ENCODE measurements at places on chromosomes 5 and 9. TPM values are rescaled to one million over a fixed set of nuclear protein-coding genes. Genes with fewer than 3 reads are reported as not detected.

- H3K4me3 ChIP-seq: no peak overlapping the region
- no peak overlapping the region for H3K27ac ChIP-seq
- no peak for DNase-seq
- peaks cover 53% of the 10 kb centered on the region for H3K27me3 ChIP-seq
- H3K4me1 ChIP-seq: peaks cover 30% of the 10 kb centered on the region
These were observed 96.3 kb downstream of the ZNF608 start for GRCh38 chr5:124650147-124650561.

DNA sequence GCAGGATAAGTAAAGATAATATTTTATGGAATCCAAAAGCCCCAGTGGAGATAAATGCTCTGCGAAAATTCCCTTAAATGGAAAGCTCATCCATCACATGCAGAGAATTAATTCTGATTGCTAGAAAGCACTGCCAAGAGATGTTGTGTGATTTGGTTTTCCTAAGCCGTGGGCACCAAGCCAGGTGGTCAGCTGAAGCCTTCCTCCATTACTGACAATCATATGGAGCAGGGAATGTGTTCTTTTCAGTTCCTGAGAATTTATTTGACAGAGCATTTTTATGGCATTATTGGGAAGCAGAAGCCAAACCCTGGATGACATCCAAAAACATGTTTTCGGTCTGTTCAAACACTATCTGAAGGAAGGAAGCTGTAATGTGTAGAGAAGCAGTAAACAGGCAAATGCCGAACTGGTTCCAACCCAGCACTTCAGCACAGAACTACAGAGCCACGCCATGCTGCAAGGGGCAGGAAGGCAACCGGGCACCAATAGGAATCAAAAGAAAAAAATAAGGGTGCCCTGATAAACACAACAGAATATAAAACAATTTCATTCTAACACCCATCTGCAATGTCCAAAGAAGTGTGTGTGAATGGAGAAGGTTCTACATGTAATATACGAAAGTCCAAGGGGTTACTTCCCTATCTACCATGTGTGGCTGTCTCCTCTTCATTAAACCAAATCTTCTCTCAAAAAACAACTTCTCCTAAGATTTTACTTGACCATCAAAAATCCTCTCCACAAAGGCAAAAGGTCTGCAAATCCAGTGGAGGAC, 12.3 kb downstream of the ARSB start:
- DNase-seq: no peak
- H3K36me3 ChIP-seq: no peaks in the 10 kb centered on the region
- no peaks in the 10 kb centered on the region for H3K27me3 ChIP-seq
- no peaks in the 10 kb centered on the region for H3K4me1 ChIP-seq

- DNase-seq: no peak
- H3K4me3 ChIP-seq: peak overlapping the region; percentile 57
- H3K4me1 ChIP-seq: peaks cover 34% of the 10 kb centered on the region
- H3K27ac ChIP-seq: no peak overlapping the region
These were observed 1.9 kb upstream of the FST start for GRCh38 chr5:53478411-53479044.

GRCh38 chr5:72721844-72722243, 94.6 kb upstream of the TNPO1 start:
- no peak for DNase-seq
- H3K36me3 ChIP-seq: no peaks in the 10 kb centered on the region
- no peak overlapping the region for H3K4me3 ChIP-seq
- no peaks in the 10 kb centered on the region for H3K27me3 ChIP-seq
- no peak overlapping the region for H3K27ac ChIP-seq

DNA sequence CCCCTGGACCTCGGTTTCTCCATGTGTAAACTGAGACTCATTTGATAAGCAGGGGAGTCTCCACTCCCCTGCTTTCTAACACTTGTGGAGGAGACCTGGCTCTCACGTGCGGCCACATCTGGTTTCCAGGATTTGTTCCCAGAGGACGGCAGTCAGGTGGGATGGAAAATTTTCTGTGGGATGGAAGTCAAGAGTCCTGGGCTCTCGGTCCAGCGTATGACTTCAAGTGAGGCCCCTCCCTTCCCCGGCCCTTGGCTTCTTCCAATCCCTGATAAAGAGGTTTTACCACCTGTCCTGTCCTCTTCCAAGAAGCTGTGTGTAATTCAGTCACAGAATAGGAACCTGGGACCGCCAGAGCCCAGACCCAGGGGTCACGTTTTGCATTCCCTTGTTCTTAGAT, 35.0 kb downstream of the TMOD1 start:
- H3K36me3 ChIP-seq: no peaks in the 10 kb centered on the region
- no peak overlapping the region for H3K27ac ChIP-seq
- no peak overlapping the region for H3K4me3 ChIP-seq
- H3K27me3 ChIP-seq: peaks cover 5% of the 10 kb centered on the region
- no peaks in the 10 kb centered on the region for H3K4me1 ChIP-seq
- DNase-seq: no peak

DNA sequence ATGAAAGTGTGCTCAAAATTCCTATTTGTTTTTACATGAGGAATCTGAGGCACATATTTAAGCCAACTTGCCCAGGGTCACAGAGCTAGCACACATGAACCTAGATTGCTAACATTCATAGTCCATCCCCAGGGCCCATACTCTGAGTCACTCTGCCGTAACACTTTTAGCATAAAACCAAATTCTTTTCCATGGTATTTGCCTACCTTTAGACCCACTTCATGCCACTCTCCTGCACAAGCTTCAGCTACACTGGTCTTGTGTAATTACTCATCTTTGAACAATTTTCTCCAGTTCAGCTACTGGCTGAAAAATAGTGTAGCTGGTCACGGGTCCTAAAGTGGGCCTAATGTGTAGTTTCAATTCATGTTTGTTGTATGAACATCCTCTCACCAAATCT, 200.7 kb downstream of the SLC12A2 start:
- H3K4me3 ChIP-seq: no peak overlapping the region
- H3K36me3 ChIP-seq: no peaks in the 10 kb centered on the region
- no peak overlapping the region for H3K27ac ChIP-seq
- no peak for DNase-seq
- no peaks in the 10 kb centered on the region for H3K4me1 ChIP-seq

DNA sequence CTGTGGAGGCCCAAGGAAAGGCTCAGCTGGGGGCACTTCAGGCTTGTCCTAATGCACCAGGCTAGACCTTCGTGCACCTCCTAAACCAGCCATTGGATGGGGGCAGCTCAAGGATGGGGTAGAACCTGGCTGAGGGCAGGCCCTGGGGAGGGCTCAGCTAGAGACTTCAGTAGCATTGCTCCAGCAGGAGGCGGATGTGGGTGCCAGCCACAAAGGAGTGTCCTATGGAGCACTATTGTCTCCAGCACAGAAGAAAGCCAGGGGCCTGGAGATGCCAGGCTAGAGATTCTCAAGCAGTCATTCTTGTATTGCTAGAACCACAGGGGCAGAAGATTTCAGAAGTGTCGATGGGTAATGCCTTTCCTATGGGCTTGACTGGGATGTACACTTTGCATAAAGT, 131.8 kb downstream of the SYK start:
- DNase-seq: no peak
- H3K4me1 ChIP-seq: no peaks in the 10 kb centered on the region
- no peaks in the 10 kb centered on the region for H3K36me3 ChIP-seq
- no peak overlapping the region for H3K27ac ChIP-seq
- no peak overlapping the region for H3K4me3 ChIP-seq

GRCh38 chr5:119453040-119453373, 710 bp downstream of the HSD17B4 start:
- peaks cover 11% of the 10 kb centered on the region for H3K4me1 ChIP-seq
- no peak for DNase-seq
- H3K4me3 ChIP-seq: peak overlapping the region; percentile 91
- H3K27ac ChIP-seq: peak overlapping the region; percentile 73
- peaks cover 7% of the 10 kb centered on the region for H3K27me3 ChIP-seq

DNA sequence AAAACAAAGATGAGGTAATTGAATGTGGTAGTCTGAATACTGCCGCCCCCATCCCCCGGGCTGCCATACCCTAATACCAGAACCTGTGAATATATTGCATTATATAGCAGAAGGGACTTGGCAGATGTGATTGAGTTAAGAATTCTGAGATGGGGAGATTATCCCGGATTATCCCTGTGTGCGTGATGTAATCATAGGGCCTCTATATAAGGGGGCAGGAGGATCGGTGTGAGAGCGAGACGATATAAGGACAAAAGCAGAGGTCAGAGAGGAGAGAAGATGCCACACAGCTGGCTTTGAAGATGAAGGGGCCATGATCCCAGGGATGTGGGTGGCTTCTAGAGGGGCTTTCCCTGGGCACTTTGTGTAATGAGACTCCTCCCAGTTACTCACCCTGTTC, 101.7 kb upstream of the TLE1 start:
- H3K4me3 ChIP-seq: no peak overlapping the region
- no peaks in the 10 kb centered on the region for H3K4me1 ChIP-seq
- H3K36me3 ChIP-seq: no peaks in the 10 kb centered on the region
- no peak overlapping the region for H3K27ac ChIP-seq
- no peaks in the 10 kb centered on the region for H3K27me3 ChIP-seq

- H3K4me1 ChIP-seq: peaks cover 8% of the 10 kb centered on the region
- no peak for DNase-seq
- no peaks in the 10 kb centered on the region for H3K27me3 ChIP-seq
- no peaks in the 10 kb centered on the region for H3K36me3 ChIP-seq
- no peak overlapping the region for H3K4me3 ChIP-seq
These were observed 3.5 kb upstream of the SNX30 start for GRCh38 chr9:112747094-112747493.

GRCh38 chr9:110842169-110842568, 173.6 kb downstream of the MUSK start:
- no peaks in the 10 kb centered on the region for H3K36me3 ChIP-seq
- DNase-seq: no peak
- no peak overlapping the region for H3K27ac ChIP-seq
- H3K4me1 ChIP-seq: no peaks in the 10 kb centered on the region
- H3K4me3 ChIP-seq: no peak overlapping the region

DNA sequence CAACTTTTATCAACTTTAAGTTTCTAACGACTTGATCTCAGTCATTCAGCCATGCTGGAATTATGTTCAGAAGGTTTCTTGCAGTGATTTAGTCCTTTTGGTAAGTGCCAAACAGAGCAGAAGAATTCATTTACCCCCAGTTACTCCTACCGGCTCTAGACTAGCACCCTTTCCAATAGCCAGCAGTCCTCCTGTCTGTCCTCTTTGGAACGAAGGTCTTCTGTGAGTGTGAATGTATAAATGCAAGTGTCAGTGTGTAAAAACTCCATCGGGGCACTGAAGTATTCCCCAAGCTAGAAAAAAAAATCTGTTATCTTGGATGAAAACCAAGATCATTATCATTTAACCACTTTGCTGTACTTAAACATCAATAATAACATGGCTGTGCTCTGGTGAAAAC, 64.4 kb downstream of the GLIS3 start:
- no peaks in the 10 kb centered on the region for H3K27me3 ChIP-seq
- H3K36me3 ChIP-seq: no peaks in the 10 kb centered on the region
- no peak overlapping the region for H3K27ac ChIP-seq
- DNase-seq: no peak
- no peaks in the 10 kb centered on the region for H3K4me1 ChIP-seq

DNA sequence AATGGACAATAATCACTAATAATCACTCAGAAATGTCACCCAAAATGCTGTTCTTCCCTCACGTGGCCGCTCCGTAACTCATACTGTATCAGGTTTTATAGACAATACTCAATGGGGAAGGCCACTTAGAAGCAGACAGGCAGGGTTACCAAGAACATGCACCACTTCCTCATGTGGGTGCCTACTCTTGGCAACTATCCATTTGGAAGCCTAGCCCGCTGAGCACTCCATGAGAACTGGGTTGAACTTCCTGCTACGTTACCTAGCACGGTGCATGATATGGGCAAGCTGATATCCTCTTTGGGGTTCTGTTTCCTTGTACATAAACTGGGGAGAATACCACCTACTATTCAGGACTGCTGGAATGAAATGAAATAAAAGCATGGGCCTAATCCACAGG, 14.3 kb downstream of the DAP start:
- H3K27me3 ChIP-seq: no peaks in the 10 kb centered on the region
- no peak overlapping the region for H3K27ac ChIP-seq
- H3K4me1 ChIP-seq: no peaks in the 10 kb centered on the region
- no peak overlapping the region for H3K4me3 ChIP-seq
- no peak for DNase-seq

DNA sequence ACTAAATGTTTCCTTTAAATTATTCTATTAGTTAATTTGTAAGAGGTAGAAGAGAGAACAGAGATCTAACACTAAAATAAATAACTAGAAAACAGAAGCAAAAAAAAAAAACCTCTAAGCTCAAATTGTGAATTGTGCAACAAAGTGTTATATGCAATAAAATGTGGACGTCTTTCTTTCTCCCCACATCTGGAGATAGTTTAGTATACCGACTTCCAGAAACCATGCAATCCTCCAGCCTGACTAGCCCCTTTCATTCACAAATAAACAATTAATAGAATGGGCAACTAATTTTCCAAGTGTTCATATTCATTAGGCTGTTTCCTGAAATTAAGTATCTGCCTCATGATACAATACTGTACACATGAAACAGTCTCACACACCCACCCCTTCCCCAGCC, 258.5 kb downstream of the BNC2 start:
- no peaks in the 10 kb centered on the region for H3K4me1 ChIP-seq
- no peak overlapping the region for H3K4me3 ChIP-seq

- no peaks in the 10 kb centered on the region for H3K27me3 ChIP-seq
- H3K36me3 ChIP-seq: peaks cover 4% of the 10 kb centered on the region
- DNase-seq: no peak
- H3K4me3 ChIP-seq: no peak overlapping the region
- H3K27ac ChIP-seq: no peak overlapping the region
- H3K4me1 ChIP-seq: no peaks in the 10 kb centered on the region
These were observed 157.9 kb downstream of the KDM4C start for GRCh38 chr9:6915635-6916034.

DNA sequence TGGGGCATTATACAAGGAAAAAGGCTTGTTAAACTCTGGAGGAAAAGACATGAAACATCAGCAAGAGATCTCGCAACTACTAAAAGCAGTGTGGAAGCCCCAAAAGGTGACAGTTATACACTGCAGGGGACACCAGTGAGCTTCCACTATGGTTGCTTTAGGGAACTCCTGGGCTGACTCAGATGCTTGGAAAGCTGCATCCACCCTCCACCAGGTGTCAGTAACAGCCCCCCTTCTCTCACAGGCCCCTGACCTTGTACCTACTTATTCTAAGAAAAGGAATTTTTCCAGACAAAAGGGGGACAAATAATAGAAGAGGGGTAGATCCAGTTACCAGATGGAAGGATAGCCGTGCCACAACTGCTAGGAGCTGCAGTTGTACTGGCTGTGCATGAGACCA, 154.4 kb upstream of the COX7C start:
- no peak overlapping the region for H3K4me3 ChIP-seq
- DNase-seq: no peak

GRCh38 chr9:13590996-13591395, 311.5 kb upstream of the MPDZ start:
- no peak overlapping the region for H3K4me3 ChIP-seq
- H3K36me3 ChIP-seq: no peaks in the 10 kb centered on the region
- no peaks in the 10 kb centered on the region for H3K4me1 ChIP-seq
- H3K27ac ChIP-seq: no peak overlapping the region
- DNase-seq: no peak

- H3K4me3 ChIP-seq: no peak overlapping the region
- no peaks in the 10 kb centered on the region for H3K4me1 ChIP-seq
- no peaks in the 10 kb centered on the region for H3K27me3 ChIP-seq
- no peak for DNase-seq
These were observed 24.8 kb upstream of the UBAP1 start for GRCh38 chr9:34154057-34154456.

GRCh38 chr9:126357074-126357473, 30.4 kb downstream of the MVB12B start:
- H3K4me1 ChIP-seq: no peaks in the 10 kb centered on the region
- H3K27ac ChIP-seq: no peak overlapping the region
- no peaks in the 10 kb centered on the region for H3K27me3 ChIP-seq
- no peak for DNase-seq

Gene INSL6
- not detected for total RNA-seq

Gene FOXD4
- total RNA-seq: not detected

Gene NTNG2
- 5.4 TPM for total RNA-seq

Gene FABP6
- not detected for total RNA-seq

Gene SPATA31C1
- total RNA-seq: not detected

Gene ABLIM3
- 0.07 TPM for total RNA-seq

Gene PIP5K1B
- total RNA-seq: 0.47 TPM
